ENCODE measurements at places on chromosomes 5 and 9.
A peak's percentile ranks its signal among the peaks of the same experiment; 100 is the strongest.

- DNase-seq, result no peak
Measured at GRCh38 chr5:9118852-9119251, 427.0 kb downstream of the SEMA5A start.

- DNase-seq, result no peak
Measured at GRCh38 chr9:73565833-73566465, 414.3 kb downstream of the ANXA1 start.

DNA sequence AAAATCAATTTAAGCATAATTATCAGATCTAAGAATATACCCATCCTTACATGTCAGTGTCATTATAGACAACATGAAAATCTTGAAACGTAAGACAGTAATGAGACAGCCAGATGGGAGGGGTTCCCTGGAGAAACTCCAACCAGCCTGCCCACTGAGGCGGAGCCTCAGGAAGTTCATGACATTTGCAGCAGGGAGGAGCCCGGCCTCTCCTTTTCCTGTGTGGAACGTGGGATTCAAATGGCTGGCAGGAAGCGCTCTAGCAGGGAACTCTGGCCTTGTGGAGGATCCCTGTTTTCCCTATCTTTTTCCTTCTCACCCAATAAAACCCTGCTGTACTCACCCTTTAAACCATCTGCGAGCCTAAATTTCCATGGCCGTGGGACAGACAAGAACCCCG is 176.6 kb upstream of the KCNN2 start:
- DNase-seq, result no peak

DNA sequence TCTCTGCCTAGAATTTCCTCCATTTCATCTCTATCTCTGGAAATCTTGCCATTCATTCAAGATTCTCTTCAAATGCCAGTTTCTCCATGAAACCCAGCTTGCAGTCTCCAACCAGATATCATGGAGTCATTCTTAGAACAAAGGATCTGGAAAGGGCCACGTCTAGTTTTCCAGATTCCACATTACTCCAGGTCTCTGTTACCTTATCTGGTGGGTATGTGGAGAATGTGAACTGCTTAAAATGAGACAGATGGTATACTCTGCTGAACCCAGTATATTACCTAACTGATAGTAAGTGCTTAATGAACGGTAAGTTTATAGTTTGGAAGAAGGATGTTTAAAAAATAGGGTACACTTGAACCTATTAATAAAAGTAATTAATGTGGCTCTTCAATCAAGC is 52.3 kb upstream of the ZSWIM6 start:
- DNase-seq, result no peak

DNA sequence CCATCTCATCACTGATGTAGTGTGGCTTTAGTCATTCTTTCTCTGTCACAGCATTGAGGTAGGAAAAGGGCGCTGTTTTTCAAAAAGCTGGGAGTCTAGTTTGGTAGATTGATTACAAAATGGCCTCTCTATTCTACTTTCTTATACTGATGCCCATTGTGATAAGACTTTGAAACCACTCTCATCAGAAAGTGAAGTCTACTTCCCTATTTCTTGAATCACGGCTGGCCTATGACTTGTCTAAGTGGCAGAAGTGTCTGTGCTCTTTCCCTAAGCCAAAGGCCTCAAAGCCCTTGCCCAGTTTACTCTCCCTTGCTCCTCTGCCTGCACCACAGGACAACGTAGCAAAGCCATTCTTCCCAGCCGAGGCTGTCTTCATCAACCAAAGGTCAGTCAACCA is 83.0 kb upstream of the IL33 start:
- DNase-seq, result no peak

GRCh38 chr9:122051351-122052321 is 41.5 kb downstream of the TTLL11 start:
- peak; percentile 79 for DNase-seq

GRCh38 chr9:90816690-90817089 is 15.1 kb downstream of the SYK start:
- DNase-seq, result no peak

DNA sequence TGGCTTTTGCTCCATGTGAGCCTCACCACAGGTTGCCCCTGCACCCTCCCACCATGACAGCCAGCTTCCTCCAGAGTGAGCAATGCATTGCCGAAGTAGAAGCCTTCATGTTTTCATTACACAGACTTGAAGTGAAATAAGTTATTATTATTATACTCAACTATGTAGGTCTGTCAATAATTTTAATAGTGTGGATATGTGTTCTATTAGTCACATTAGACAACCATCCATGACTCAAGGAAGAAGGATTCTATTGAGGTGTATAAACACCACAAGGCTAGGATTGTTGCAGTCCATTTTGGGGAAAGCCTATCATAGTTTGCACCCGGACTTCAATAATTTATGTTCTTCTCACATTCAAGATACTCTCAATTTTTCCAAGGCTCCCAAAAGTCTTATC is 369.5 kb downstream of the TAF11L14 start:
- no peak for DNase-seq

GRCh38 chr5:7770436-7770835 is 80.5 kb downstream of the CFAP90 start:
- DNase-seq, result no peak

- no peak for DNase-seq
Measured at GRCh38 chr9:137892424-137893191, 15.0 kb downstream of the CACNA1B start.

DNA sequence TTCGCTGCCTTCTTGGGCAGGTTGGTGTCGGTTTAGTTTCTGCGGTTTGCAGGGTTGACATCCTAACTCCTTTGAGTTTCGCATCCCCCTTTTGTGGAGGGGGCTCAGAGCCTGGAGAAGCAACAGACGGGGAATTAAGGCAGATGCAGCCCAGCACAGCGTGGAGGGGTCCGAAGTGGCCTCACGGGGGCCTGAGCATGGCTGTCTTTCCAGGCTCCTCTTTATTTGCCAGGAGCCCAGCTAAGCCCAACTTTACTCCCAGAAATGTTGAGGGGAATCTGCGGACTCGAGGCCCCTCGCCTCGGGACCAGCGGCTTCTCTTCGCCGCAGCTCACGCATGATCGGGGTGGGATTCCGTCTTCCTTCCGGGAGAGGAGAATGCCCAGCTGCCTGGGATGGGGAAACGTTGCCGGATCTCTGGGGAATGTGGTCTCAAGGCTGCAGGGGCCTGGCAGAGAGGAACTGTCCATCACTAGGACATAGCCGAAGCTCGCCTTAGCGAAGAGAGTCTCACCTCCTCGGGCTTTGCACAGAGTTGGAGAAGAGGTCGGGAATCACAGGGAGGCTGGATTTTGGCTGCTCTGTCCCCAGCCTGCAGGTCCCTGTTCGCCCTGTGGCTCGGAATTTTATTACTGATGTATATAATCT is 1.3 kb downstream of the RAI14 start:
- no peak for DNase-seq

GRCh38 chr9:95021166-95021886 is 294.8 kb downstream of the AOPEP start:
- DNase-seq, result no peak

DNA sequence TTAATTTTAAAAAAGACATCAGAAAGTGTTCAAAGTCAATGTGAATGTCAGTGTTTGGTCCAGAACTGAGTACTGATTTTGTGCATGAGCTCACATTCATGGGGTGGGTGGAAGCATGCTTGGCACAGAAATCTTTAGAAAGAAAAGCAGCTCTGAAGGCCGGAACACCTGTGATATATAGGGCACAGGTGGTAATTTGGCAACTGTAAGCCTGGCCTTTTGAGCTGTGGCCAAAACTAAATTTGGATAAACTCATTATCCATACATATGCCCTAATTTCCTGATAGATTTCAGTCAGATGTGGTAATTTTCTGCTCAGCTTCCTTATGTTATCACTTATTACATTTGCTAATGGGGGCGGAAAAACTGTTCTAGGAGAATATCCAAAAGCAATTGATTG is 211.4 kb downstream of the HCN1 start:
- DNase-seq, result no peak

DNA sequence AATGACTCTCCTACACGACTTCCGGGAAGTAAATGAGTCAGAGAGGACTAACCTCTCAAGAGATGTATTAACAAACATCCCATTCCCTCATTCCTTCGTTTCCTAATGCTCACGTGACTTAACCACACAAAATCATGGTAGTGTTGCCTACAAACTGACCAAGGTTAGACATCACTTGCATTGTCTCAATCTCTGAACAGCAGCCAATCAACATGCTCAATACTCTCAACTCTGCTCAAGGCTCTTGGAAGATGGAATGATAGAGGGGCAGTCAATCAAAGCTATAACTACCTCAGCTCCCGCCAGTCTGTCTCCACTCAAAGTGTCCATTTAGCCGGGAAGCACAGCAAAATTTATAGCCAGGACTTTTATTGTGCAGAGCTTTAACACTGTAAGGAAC is 143.8 kb upstream of the PIK3R1 start:
- DNase-seq, result no peak

GRCh38 chr5:154194345-154195329 is 4.1 kb downstream of the GALNT10 start:
- DNase-seq, result no peak

DNA sequence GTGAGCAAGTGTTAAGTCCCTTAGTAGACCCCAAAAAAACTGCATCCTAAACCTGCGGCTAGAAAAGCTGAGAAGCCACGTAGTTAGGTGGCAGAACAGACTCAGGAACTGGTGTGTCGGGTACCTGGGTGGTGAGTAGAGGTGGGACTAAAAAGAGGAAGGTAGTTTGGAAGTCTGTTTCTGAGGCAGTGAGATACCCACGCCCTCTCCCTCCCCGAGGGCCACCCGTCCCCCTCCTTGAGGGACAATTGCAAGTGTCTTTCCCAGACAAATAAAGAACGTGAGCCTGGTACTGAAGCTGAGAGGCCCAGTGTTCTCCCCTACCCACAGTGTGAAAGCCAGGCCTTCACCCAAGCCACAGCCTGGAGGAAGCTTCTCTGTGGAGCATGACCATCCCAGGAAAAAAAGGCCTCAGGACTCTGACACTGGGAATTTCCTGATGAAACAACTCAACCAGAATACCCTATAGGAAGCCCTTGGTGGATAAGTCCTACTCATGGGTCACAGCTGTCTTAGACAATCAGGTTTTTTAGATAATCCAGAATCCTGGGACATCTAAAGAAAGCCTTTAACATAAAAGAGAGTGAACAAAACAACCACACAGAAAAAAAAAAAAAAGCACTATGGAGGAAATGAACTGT is 7.0 kb upstream of the CD74 start:
- DNase-seq, result no peak

- DNase-seq, result no peak
Measured at GRCh38 chr9:135248721-135249120, 161.3 kb downstream of the OLFM1 start.

- no peak for DNase-seq
Measured at GRCh38 chr9:99192786-99193465, 28.8 kb downstream of the ALG2 start.

- DNase-seq, result no peak
Measured at GRCh38 chr9:130459941-130460669, 15.3 kb downstream of the ASS1 start.

DNA sequence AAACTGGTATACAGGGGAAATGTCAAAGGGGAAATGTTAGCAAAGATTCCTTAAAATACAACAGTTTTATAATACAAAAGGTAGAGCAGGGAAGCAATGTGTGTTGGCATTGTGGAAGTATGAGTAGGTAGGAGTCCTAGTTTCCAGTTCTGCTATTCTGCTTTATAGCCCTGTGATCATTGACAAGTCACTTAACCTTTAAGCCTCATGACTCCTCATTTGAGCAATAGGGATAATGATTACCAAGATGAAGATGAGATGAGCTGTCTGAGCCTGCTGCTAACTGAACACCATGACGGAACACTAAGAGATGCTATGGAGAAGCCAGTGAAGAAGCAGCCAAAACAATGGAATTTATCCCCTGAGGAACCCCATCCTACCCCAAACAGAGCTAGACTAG is 251.7 kb downstream of the PAPPA start:
- DNase-seq, result no peak

DNA sequence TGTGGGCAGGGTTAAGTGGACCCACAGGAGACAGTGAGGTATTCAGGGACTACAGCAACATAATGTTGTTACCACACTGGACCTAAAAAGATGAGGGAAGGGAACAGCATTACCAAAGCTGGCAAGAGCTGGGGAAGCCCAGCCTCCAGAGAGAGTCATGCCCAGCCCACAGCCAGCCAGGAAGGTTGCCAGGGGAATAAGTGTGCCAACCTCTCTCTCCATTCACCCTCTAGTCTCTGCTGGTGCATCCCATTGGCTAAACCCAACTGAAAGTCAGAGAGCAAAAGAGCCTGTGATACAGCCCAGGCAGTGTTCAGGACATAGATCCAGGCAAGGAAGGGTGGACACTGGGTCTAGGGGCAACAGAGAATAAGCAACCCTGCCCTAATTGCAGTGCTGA is 35.8 kb upstream of the AFAP1L1 start:
- DNase-seq, result no peak

- no peak for DNase-seq
Measured at GRCh38 chr9:120562861-120563443, 17.0 kb downstream of the CDK5RAP2 start.

DNA sequence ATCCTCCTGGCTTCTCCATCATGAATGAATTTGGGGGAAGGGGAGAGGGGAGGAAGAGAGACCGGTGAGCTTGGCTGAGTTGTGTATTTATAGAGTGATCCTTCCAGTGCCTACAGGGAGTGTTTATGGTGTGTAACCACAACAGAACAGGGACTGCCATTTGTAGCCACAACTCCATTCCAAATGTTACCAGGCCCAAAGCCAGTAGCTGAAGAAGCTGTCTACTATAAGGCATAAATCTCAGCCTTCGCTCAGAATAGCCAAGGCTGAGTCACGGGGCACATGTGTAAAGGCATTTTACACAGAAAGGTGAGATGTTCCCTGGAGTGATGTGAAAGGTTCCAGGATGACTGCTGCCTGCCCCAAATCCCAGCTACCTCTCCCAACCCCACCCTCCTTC is 2.5 kb downstream of the TMEM252 start:
- no peak for DNase-seq

DNA sequence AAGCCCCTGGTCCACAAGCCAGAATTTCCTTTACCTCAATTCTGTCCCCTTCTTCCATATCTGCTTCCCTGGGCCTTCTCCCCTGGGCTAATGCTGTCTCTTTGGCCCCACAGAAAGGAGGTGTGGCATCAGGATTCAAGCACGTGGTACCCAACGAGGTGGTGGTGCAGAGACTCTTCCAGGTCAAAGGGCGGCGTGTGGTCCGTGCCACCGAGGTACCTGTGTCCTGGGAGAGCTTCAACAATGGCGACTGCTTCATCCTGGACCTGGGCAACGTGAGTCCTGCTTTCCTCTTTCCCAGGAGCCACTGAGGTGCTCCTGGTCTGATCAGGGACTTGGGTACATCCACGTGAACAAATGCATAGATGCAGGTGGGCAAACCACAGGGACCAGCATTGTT is 42.6 kb downstream of the GSN start:
- no peak for DNase-seq

DNA sequence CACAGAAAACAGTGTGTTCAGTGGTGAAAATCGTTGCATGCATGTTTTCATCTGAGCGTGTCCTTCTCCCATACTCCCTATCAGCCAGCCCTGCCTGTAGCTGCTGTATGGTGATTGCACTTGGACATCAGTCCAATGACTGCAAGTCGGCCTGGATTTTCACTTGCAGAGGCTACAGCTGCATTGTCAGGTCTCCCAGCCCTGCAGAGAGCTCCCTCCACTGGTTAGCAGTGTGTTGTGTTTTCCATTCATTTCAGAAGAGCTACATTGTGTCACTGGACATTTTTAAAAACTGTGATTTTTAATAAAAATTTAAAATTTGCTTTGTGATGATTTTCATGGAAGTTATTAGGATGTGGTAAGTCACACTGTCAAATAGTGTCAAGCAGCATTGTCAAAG is 96.6 kb downstream of the SYK start:
- no peak for DNase-seq

GRCh38 chr5:34501016-34501415 is 155.1 kb upstream of the RAI14 start:
- no peak for DNase-seq

- DNase-seq, result no peak
Measured at GRCh38 chr9:77916820-77917219, 114.8 kb downstream of the GNAQ start.
